Epithelial cell of proximal tubule (primary cell): ENCODE measurements at places on chromosomes 11 and 22.

GRCh38 chr22:20228939-20229272 is 39.2 kb downstream of the RTN4R start:
- no peak for DNase-seq

DNA sequence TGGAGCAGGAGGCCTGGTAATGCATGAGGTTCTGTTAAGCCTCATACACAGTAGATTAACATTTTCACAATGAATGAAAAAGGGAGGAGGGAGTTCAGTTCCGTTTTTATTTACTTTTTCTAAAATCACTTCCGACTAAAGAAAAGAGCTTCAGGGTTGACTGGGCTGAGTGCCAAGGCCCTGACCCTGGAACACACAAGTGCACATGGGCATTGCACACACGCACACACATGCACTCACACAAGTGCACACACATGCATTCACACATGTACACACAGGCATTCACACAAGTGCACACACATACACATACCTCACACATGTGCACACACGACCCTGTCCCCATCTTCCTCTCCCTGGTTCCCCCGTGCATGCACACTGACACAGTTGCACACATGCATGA is 303.3 kb downstream of the BRD1 start:
- DNase-seq, result no peak

GRCh38 chr11:128603003-128603696 is 15.8 kb upstream of the ETS1 start:
- no peak for DNase-seq

GRCh38 chr11:61841636-61842527 is 13.8 kb downstream of the FADS2 start:
- DNase-seq, result no peak

GRCh38 chr11:17649696-17650095 is 69.7 kb upstream of the MYOD1 start:
- no peak for DNase-seq

DNA sequence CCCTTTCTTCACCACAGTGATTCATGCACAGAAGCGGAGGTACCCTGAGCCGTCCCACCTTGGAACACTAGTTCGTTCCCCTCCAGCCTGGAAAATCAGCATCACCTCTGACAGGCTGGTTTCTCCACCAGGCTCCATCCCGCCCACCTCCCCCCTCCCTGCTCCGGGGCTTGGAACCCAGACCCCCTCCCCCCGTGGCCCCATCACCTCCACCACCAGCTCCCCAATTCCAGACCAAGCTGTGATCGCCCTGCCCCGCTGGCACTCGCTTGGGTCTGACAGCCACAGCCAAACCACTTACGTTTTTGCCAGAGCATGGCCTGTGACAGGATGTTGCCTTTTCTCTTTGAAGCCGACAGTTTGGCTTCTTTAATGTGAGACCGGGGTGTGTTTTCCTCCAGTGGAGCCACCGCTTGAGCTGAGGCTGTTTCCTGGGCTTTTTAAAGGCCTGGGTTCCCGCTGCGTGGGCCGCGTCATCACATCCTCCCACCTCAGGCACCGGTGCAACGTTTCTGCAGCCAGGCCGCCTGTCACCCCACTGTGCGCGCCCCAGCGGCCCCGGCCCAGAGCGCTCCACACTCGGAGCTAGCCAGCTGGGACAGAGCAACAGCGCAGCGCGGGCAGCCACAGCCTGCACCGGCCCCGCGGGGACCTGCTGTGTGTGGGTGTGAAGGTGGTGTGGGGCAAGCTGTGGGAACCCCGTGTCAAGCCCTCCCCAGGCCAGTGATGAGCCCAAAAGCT is at the start of gene POU2AF1:
TSS of gene POU2AF1 (minus strand) at position 415 of the 741 bp plus-strand sequence. CDS start at position 317, 98 bp downstream.
- DNase-seq, result no peak

DNA sequence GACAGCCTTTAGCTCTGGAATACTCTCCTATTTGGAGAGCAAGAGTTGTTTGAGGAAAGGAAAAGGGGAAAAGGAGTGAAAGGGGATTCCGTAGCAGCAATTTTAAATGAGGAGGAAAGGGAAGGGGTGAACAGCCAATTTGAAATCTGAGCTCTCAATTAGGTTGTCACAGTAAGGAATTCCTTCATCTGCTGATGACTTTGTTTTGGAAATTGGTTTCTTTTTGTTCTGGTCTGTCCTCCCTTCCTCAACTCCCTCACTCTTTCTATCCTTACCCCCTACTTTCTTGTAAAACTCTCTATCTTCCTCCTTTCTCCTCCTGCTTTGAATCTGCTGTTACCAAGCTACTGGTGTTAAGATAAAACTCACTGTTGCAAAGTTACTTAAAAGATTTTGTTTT is 1155.6 kb downstream of the DLG2 start:
- DNase-seq, result no peak

DNA sequence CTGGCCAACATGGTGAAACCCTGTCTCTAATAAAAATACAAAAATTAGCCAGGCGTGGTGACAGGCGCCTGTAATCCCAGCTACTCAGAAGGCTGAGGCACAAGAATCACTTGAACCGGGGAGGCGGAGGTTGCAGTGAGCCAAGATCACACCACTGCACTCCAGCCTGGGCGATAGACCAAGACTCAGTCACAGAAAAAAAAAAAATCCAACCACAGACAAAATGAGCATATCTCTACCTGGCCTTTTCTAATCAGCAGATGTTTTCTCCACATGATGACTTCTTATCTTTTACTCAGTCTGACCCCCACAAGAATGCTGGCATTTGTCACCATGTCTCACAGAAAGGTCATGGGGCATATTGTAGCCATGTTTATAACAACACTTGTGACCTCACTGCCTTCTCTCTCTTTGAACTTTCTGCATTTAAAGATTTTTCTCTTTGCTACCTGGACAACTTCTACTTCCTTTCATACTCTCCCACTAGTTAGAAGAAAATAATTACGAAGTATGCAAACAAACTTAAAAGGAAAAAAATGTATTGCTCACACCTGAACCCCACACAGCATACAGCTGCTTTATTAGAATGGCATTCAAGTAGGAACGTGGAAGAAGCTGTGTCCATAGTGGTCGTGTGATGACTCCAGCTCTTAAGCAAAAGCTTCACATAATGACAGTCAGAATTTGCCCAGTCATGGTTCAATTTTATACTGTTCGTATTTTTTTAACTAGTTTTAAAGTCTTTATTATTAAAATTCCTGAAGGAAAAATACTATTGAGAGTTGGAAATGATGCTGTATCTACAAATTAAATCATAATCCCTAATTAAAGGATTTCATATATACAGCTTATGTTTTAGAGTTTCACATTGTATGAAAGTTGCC is 65.4 kb downstream of the ZC3H12C start:
- DNase-seq, result no peak

- no peak for DNase-seq
These were observed 44.5 kb downstream of the KIAA1671 start for GRCh38 chr22:24997023-24997422.

DNA sequence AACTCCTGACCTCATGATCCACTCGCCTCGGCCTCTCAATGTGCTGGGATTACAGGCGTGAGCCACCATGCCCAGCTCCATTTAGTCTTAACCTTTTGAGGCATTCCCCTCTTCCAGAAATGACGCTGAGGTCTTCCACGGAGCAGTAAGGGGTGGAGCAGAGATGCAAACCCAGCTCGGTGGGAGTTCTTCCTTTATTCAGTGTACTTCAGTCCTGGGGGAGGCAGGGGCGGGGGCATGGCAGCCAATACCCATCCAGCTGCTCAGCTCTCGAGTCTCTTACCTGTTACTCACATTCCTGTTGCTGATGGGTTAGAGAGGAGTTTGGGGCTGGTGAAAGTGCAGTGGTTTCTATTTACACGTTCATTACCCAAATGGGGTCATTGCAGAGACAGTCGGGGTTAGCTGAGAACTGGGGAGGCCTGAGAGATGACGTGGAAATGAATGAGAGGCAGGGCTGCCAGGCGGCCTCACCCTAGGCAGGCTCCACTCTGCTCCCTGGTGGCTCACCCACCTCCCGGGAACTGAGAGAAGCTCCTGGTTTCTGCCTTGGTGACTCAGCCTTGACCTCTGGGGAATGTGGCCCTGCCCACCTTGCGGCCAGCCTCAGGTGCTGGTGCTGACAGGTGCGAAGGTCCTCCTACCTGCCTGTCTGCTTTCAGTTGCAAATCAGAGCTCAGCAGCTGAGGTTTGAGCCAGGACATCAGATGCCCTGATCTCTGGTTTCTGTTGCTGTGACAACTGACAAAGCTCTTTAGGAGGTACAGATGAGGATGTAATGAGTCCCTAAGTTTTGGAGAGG is 13.4 kb upstream of the ST14 start:
- DNase-seq, result no peak

GRCh38 chr11:7020183-7020917 is at the start of the genes NLRP14 and ZNF214:
Gene NLRP14, plus strand, starts transcription at chr11:7020479. Its CDS starts 18,108 bp downstream, at chr11:7038587.
Gene ZNF214, minus strand, starts transcription at chr11:7020346. Its CDS starts 17,511 bp downstream, at chr11:7002835.
- peak; percentile 52 for DNase-seq

DNA sequence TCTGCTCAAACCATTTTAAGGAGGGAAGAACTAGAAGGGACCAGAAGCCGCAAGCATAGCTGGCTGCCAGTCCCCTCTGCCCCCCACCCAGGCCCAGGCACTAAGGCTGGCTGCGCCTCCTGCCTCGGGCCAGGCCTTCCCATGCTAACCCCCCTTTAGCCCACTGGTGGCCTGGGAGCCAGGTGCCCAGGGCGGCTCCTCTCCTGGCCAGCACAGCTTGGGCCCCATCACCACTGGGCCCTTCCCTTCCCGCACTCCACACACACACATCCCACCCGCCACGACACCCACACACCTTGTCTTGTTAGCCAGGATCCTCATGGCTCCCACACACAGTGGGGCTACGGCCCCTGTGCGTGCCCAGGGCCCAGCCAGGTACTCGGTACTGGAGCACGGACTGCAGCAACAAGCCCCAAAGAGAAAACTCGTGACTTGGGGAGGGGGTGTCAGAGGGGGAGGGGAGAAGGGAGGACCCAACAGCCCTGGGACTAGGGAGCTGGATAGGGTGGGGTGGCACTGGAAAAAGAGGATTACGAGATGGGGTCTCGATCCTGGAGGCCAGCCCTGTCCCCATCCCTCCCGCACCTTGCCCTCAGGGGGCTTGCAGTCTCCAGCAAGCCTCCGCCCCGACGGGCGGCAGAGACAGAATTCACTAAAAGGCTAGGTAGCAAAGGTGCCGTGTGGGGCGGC is 16.0 kb downstream of the BCL9L start:
- DNase-seq, result no peak

- DNase-seq, result no peak
These were observed 104.6 kb upstream of the ANO3 start for GRCh38 chr11:26227301-26227746.

GRCh38 chr11:70270877-70271648 is 573 bp downstream of the PPFIA1 start:
- DNase-seq, result no peak

DNA sequence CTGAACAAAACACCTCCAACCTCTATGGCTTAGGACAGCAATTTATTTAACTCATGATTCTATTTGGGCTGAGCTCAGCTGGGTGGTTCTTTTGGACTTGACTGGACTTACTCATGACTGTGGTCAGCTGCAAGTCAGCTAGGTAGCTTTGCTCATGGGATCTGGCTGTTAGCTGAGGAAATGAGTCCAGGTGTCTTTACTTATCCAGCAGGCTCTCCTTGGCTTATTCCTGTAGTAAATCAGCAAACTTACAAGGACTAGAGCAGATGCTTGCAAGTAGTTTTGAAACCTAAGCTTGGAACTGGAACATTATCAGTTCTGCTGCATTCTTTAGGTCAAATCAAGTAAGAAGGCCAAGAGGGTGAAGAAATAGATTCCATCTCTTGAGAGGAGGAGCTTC is 8.0 kb upstream of the HIKESHI start:
- DNase-seq, result no peak

GRCh38 chr11:12053606-12054361 is 45.4 kb upstream of the DKK3 start:
- no peak for DNase-seq

DNA sequence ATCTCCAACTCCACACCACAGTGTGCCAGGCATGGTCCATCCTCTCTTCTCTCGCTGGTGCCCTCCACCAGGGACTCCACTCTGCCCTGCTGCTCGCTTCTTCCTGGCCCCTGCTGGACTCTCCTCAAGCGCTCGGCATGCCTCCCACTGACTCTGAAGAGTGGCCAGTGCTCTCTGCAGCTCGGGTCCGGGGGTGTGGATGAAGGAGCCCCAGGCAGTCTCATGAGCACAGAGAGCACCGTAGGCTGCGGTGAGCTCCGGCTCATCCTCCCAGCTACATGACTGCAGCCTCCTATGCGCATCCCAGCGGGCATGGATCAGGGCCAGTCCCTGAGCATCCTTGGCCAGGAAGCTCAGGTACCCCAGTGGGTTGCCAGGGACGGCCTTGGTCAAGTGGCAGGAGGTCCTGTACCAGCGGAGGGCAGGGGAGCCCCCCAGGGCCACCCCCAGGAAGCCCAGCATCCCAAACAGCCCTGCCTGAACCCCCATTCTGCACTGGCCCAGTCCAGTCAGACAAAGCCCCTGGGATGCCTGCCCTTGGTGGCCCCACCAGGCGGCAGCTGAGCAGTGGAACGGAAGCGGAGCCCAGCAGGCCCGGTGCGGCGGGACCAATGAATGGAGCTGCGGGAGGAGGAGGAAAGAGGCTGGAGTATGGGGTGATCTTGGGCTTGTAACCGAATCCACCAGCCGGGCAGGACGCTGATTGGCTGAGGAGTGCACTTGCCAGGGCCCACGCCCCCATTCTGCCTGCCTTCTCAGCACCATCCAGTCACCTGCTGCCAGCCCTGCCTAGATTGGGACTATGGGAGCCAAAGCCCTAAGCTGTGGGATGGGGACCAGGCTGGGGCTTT is at the start of gene PLA2G3:
TSS of gene PLA2G3 (minus strand) at position 643 of the 851 bp plus-strand sequence. CDS start at position 489, 154 bp downstream.
- no peak for DNase-seq

GRCh38 chr22:45843986-45844385 is 133.0 kb downstream of the WNT7B start:
- DNase-seq, result no peak

DNA sequence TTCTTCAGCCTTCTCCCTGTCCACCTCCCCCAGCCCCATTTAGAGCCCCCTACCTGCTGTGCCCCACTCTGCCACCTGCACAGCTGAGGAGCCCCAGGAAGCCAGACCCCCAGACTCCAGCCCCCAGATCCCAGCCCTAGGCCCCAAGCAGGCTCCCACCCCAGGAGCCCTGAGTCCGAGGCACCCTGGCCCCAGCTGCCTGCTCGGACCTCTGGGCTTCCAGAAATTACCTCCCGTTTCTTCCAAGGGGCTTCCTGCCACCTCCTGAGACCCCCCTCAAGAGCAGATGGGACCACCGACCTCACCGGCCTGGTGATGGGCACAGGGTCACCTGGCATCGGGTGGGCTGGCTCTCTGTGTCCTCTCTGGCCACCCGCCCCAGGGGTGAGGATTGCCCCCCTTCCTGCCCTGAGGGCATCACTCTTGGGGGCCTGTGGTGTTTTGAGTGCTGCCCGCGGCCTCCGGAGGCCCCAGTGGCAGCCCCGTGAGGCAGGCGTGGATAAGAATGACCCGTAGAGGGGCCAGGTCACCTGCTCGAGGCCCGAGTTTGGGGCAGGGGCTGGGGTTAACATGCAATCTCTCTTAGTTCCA is 18.3 kb upstream of the TALDO1 start:
- DNase-seq, result no peak

DNA sequence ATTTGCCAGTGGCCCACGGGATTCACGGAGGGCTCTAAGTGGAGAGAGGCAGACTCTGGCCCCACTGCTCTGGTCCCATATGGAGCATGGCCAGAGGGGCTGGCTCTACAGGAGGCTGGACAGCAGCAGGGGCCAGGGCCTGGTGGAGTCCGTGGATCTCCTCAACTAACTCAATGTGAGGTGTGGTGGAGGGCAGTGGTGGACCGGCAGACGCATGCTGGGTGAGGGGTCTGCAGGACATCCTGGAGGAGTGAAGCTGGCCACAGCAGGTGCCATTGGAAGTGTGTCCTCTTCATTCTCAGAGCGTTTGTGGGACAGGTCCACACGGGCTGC is 15.6 kb downstream of the IGF2 start:
- no peak for DNase-seq
